D721Med (cell line): ENCODE measurements at places on chromosomes 2 and 18.

DNA sequence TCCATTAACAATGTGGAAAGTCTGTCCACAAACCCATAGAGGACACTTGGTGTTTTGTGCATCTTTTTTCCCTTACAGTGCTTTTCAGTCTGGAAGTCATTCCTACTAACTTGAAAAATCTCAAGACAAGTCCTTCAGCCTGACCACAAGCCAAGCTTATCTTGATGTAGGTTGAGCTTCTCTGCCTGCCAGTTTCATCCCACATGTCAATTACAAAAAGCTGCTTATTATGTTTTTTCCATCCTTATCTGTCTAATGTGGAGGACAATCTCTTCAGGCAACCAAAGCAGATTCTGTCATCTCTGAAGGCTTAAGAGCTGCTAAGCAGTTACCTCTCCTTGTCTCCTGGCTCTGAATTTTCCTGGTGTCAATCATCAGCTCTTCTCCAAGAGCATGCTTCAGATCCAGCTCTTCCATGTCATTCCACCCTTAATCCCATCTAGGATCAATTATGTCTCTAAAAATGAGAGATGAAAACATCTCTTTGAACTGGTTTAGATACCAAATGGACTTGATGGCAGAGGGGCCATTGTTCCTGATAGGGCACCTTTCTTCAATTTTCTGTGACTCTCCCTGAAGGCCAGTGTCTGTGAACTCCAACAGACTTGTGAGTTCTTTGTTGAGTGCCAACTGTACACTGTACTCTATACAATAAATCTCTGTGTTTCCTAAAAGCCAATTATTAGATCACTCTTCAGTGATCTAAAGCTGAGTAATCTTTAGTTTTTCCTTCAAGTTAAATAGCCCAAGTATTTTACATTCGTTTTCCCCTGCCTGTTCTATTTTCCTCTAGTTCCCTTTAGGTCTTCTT, 208.6 kb downstream of the RBM43 start:
- no peak for DNase-seq

DNA sequence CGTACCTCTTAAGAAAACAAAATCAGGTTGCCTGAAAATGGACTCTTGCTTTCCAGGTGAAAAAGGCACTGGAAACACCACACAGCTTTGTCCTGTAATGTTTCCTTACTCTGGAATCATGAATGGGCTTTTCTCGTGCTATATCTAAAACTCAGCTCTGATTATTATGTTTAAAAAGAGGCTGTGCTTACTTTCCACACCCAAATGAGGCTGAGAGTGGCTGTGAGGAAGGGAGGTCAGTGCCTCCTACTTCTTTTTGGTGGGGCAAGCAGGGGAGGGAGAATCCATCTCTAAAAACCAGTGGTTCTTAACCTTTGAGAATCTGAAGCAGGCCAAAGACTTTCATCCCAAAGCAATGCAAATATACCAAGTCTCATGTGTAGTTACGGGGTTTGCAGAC, 148.6 kb downstream of the FAM210A start:
- DNase-seq: no peak

- no peak for DNase-seq
These were observed 286.0 kb upstream of the CCDC68 start for GRCh38 chr18:55245211-55245614.

GRCh38 chr2:195737511-195738325, 80.7 kb downstream of the SLC39A10 start:
- no peak for DNase-seq

DNA sequence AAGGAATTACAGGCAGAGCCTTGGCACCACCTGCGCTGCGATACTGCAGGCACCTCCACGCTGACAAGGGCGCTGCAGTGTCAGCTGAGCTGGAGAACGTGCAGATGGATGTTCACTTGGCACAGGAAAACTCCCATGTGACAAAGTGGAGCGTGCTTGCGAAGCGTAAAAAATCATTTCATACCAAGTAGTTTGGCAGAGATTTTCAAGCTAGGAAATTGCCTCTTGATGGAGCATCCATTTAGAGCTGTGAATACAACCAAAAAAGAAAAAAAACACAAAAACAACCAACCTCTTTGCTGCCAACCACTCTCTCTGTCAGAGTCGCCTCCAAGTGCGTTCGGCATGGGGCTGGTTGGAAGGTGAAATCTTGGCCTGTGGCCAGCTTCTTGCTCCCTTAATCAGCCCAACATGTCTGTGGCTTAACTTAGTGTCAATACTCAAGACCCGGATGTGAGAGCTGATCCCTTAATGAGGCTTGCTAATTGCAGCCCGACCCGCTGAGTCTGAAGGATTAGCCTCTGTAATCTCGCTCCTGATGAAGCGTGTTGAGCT, 38.1 kb downstream of the ACOXL start:
- DNase-seq: peak; percentile 23
